ENCODE measurements at places on chromosomes 12 and 14. TPM values are rescaled to one million over a fixed set of nuclear protein-coding genes. Genes with fewer than 3 reads are reported as not detected.

PTPN21 gene
- polyA plus RNA-seq, result 66.0 TPM

UNC79 gene
- polyA plus RNA-seq, result 0.47 TPM

SLC10A1 gene
- polyA plus RNA-seq, result not detected

INHBE gene
- polyA plus RNA-seq, result 2.3 TPM

LRRC10 gene
- not detected for polyA plus RNA-seq

MGP gene
- 230 TPM for polyA plus RNA-seq

TAS2R7 gene
- polyA plus RNA-seq, result not detected

MYF5 gene
- polyA plus RNA-seq, result 42.3 TPM

TCTN2 gene
- 7.4 TPM for polyA plus RNA-seq

DDN gene
- polyA plus RNA-seq, result 19.3 TPM

MLF2 gene
- 127 TPM for polyA plus RNA-seq

MAP4K5 gene
- polyA plus RNA-seq, result 25.7 TPM

LPCAT3 gene
- 17.8 TPM for polyA plus RNA-seq

ATN1 gene
- 64.1 TPM for polyA plus RNA-seq

PITPNM2 gene
- 4.3 TPM for polyA plus RNA-seq

SNAPC1 gene
- 5.6 TPM for polyA plus RNA-seq

DNA sequence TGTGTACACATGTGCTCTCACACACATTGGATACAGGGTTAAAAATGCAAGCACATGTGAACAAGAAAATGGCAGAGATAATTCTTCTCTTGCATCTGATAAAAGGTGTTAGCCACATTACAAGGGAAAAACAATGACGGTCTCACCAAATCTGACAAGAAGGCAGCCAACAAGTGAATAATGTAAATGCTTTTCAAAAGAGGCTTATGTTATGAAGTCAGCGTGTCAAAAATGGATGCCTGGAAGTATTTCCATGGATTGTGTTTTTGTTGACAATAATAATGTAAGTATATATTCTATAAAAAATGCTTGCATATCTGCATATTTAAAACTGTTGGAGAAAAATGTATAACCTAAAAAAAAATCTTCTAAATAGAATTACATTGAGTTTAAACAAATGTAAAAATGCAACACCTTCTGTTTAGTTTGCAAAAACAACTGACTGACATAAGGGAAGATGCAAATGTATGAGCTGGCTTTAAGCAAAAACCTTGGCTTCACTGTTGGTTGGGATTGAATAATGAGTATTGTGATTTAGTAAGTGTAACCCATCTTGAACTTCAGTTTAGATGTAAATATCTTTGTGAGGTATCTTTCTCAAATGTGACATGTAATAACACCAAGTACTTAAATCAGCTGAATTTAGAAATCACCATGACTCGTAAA, 424.9 kb downstream of the PDZRN4 start:
- DNase-seq, result no peak

DNA sequence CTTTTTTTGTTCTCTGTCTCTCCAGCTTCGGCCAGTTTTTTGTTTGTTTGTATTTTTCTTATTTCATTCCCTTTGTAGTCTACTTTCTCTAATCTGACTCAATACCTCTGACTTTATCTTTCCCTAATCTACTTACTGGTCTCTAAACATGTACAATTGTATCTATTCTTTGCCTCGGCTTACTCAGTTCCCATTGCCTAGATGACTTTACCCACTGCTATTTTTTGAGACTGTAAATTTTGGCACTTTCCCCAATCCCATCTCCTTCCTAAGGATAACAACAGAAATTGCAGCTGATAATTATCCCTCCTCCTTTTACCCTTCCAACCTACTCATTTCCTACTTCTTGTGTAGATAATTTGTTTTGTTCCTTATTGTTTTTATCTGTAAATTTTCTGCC, 511.1 kb downstream of the RPL10L start:
- DNase-seq, result no peak

DNA sequence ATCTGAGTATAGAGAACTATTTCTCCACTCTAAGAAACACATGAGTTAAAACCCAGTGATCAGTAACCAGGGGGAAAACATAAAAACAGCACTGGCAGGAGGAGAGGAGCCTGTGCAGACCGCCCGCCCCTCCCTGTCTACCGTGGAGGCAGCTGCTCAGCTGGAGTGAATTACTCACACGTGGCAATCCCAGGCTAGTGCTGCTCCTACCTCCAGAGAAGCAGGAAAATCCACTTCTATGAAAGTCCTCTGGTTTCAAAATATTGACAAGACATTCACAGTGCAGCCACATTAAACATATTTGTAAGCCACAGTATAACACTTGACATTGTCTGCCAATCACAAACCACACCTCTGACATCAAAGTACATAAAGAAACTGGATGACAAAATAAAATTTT, 16.7 kb downstream of the TMEM132D start:
- peak; percentile 30 for DNase-seq

GRCh38 chr14:29868000-29868399, 59.6 kb downstream of the PRKD1 start:
- no peak for DNase-seq

DNA sequence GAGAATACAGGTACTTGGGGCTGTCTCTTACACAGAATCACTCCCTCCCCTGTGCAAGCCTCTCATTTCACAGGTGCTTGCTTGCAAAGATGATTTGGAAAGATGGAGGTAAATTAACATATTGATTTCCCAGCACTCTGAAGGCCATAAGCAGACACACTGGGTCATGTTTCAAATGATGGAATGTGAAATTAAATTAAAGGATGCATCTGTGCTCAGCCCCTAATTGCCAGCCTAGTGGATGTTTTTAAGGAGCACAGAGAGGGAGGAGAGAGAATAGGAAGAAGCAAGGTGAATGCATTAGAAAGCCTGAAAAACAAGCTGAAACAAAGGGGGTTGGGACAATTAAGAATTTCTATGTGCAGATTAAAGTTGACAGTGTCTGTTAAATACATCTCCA, 96.1 kb upstream of the GRIP1 start:
- no peak for DNase-seq

DNA sequence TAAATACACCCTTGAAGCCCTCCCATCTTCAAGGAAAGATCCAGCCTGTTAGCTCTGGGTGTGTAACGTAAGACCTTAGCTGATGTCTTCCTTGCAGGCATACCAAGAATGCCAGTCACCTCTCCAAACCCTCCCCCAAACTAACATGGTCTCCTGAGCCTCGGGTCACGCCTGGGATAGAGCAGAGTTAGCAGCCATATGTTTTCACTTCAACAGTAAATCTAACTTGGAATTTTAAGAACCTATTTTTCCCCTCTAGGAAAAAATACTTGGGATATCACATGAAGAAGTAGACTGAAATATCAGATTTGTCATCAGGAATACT, 27.9 kb downstream of the BCL2L14 start:
- DNase-seq, result no peak

GRCh38 chr12:57517187-57517586, 3.1 kb downstream of the DDIT3 start:
- DNase-seq, result no peak

- no peak for DNase-seq
Observed at GRCh38 chr14:68977180-68977717, 1.9 kb downstream of the ACTN1 start.

- no peak for DNase-seq
Observed at GRCh38 chr12:20463913-20464524, 95.7 kb downstream of the PDE3A start.

DNA sequence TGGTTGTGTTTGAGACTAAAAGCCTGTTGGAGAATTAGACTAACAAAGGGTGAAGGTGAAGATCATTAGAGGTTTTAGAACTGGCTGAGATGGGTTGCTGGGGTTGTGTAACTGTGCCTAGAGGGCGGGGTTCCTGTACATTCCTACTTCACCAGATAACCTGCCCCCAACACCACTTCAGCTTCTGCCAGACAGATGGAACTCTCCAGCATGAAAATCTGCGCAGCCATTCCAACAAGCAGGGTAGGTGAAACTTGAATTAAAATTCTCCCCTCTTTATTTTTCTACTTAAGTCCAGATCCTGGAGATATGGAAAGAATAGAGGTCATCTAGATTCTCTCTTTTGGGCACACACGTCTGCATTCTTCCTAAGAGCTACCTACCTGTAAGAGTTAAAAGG, 6.0 kb downstream of the FOXG1 start:
- DNase-seq, result no peak

DNA sequence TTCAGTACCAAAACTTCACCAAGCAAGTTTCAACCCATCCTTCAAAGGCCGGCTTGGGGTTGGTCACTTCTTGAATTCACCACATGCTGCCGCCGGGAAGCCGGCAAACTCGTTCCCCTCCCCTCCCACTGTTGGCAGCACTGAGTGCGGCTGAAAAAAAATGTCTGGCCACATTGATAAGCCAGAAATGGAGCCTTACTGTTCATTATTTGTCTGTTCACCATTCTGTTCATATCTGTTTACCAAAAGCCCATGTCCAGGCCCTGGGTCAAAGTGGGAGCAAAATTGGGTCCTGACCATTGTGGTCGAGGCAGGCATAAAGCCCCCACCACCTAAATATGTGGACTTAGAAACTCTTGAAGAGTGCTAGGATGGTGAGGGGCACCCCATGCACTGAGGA, 7.3 kb upstream of the HSP90AA1 start:
- DNase-seq, result no peak

DNA sequence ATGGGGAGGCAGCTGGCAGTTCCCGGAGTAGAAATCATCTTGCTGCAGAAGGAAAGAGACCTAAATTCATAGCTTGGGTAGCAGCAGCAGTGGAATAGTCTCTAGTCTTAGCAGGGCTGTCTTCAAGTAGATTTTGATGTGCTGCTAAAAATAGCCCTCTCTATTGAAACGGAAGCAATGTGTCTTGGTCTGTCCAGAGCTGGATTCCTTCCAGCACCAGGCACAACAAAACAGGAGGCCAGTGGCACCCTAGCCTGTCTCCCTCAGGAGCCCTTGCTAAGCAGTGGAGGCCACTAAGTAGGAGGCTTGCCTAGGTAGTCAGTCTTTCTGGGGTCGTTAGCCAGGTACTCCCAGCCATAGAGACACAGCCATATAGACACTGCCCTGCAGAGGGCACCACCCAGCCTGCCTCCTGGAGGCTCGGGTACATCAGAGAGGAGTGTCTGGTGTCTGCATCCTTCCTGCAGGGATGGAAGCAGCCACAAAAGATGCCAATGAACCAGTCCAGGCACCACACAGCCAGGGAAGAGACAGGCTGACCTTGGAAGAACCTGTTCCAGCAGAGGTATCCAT, 97.5 kb downstream of the CRACR2A start:
- no peak for DNase-seq

- DNase-seq, result no peak
Observed at GRCh38 chr14:67372833-67373232, 12.7 kb downstream of the EIF2S1 start.

- DNase-seq, result no peak
Observed at GRCh38 chr12:64800640-64801039, 23.8 kb upstream of the TBC1D30 start.

GRCh38 chr12:130712346-130713065, 3.6 kb downstream of the RIMBP2 start:
- no peak for DNase-seq

DNA sequence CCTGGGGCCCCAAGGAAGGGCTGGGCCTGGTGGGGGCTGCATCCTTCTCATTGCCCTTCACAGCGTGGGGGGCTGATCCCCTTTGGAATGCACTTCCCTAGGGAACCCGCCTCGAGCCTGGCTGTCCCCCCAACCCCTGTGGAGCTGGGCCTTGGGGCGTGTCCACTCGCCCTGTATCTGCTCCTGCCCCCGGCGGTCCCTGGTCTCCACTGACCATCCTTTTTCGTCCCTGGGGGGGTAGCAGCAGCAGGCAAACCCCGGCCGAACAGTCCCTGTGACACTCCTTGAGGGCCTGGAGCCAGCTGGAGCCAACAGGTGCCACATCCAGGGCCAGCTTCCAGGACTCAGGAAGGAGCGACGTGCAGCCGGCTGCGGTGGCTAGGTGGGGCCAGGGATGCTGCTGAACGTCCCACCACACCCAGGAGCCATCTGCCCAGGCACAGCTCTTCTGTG, 9.4 kb upstream of the GPR132 start:
- no peak for DNase-seq

DNA sequence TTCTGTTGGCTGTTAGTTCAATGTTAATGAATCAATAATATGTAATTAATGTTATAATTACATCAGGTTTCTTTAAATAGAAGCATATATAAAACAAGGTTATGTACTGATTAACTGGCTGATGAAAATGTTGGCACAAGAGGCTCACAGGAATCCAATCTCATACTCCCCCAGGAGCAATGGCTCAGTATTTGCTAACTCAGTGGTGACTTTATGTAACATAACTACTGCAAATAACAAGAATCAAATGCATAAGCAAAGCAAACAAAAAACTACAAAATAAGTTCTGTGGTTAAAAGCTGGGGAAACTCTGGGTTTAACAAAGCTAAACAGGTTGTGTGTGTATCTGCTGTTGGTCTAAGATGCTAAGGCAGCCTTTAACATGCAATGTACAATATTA, 27.7 kb upstream of the BBS10 start:
- DNase-seq, result no peak

- DNase-seq, result no peak
Observed at GRCh38 chr14:29390081-29390832, 537.4 kb downstream of the PRKD1 start.

- no peak for DNase-seq
Observed at GRCh38 chr12:67254372-67255026, 14.7 kb upstream of the CAND1 start.

GRCh38 chr14:95396221-95396620, 76.5 kb upstream of the CLMN start:
- DNase-seq, result no peak

DNA sequence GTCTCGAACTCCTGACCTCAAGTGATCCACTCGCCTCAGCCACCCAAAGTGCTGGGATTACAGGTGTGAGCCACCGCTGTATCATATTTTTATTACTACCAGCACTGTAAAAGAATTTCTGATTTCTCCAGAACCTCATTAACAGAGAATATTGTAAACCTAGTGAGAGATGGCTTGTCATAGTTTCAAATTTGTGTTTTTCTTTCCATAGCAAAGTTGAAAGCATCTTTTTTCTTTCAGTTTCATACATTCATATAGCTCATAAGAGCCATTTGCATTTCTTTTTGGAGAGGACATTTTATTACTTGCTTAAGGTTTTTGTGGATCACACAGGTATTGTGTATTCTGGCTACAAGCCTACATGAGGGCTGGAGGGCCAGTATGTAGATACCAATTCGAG, 58.0 kb downstream of the MIS18BP1 start:
- DNase-seq, result no peak

DNA sequence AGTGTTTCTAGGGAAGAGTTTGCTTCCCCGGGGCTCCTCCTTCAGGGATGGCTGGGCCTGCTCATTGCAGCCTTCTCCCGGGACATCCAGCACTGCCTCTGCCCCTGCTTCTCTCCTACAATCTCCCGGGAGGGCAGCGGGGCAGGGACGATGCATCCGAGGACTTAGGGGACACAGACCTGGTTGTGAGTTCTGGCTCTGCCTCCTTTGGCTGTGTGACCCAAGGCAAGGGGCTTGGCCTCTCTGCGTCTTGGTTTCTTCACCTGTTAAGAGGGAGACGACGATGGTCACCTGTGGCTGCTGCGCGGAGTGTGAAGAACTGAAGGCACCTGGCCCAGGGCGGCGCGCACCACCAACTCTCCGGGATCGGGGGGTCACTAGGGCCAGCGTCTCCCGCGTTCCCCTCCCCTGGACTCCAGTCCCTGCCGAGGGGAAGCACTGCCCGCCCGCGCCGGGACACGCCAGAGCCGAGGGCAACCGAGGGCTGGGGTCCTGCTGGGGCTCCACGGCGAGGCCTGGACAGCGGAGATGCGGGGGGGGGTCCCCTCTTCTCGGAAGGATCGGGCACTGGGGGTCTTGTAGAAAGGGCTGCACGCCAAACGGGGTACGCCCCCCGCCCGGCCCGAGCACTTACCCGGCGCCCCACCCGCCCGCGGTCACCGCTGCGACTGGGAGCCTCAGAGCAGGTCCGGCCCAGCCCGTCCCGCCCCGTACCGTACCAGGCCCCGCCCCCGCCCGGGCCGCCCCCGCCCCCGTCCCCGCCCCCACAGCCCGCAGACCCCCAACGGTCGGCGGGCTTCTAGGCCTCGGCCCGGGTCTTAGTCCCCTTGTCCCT, at the start of gene HVCN1:
HVCN1 (minus strand) TSS at position 670 of the 835 bp plus-strand sequence. CDS start 5,870 bp downstream, outside the sequence.
- DNase-seq, result no peak
